Activated CD4-positive, alpha-beta T cell treated with anti-CD3 and anti-CD28 coated beads, Interleukin-2, Interleukin-4, amounts not matched to agents 100 ng/mL and 50 ng/mL, durations not matched to agents 16 hours and 8 hours (primary cell): ENCODE measurements at places on chromosomes 16 and 17.

GRCh38 chr16:70390774-70391173, 44.1 kb downstream of the DDX19A start:
- DNase-seq, result no peak

- no peak for DNase-seq
Measured at GRCh38 chr16:81645266-81645694, 133.8 kb upstream of the PLCG2 start.

DNA sequence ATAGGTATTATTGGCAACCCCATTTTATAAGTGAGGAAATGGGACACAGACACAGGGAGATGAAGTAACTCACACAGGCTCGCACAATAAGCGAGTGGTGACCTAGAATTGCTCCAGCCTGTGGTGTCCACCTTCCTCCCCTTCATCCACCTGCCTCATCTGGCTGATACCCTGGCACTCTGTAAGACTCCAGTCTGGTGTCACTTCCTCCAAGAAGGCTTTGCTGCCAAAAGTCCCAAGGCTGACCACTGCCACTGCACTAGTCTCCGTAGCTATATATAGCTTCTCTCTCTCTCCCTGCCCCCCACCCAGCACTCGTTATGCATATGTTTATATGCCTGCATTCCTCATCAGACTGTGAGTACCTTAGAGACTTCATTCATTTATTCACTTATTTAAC, 66.1 kb upstream of the SREBF1 start:
- no peak for DNase-seq

GRCh38 chr16:85055493-85056210, 28.1 kb downstream of the KIAA0513 start:
- DNase-seq, result peak; percentile 87

DNA sequence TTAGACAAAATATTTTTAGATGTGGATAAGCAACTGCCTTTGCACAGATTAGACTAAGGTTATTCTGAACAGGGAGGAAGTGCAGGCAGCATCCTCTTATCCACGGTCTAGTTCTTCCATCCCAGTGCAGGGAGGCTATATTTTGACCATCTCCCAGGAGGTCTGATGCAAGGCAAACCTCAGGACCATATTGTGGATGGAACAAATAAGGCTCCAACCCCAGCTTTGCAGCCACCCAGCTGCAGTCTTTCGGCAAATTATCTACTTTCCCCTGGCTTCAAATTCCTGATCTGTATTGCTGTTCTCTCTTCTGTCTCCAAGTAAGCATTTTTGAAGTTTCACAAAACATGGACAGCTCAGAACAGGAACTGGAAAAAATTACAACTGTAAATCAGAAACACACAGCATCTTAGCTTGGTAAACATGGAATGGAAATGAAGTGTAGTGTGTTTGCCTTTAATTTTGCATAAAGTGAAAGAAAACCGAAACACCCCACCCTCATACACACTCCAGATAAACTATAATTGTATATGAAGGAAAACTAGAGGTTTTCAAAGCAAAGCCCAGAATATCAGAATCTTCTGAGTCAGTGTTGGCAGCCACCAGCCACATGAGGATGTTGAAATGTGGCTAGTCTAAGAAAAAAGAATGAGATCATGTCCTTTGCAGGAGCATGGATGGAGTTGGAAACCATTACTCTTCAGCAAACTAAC, 33.5 kb upstream of the MON1B start:
- DNase-seq, result no peak

GRCh38 chr16:84084570-84085270, 32.0 kb downstream of the MBTPS1 start:
- peak; percentile 76 for DNase-seq

DNA sequence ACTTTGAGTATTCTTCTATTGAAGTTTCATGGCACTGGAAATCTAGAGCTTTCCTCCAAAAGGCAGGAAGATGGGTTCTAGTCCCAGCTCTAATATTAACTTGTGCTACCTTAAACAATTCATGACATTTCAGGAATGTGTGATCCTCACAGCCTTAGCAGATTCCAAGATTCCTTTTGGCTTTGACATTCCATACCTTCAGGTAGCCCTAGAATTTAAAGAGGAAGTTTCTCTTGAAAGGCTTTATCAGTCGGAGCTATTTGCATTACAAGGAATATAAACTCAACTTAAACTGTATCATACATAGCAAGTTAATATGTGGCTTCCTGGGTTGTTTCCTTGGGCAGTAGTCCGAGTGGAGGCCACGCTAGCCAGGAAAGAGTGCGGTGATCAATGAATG, 330.0 kb downstream of the SHISA9 start:
- no peak for DNase-seq

DNA sequence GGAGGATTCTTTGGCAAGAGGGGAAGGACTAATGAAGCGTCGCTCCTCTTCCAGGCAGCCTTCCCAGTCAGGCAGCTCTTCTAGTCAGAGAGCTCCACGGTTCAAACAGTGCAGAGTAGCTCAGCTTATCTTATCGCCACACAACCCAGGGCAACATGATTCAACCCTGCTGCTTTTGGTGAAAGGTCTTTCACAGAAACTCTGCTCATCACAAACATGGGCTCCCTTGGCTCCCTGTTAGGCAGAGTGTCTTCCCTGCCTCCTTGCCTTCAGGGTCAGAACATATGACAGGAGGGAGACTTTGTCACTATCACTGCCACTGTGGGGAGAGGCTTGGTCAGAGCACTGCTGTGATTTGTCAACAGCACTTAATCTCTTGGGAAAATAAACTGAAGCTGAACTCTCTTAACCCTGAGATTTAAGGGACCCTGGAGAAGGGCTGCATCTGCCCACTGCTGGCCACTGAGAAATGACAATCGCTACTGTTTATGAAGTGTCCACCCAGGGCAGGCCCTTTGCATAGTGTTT, 6.9 kb upstream of the SLC13A2 start:
- DNase-seq, result no peak

- DNase-seq, result no peak
Measured at GRCh38 chr17:44847586-44847985, at the start of gene HIGD1B. TSS of gene HIGD1B (plus strand) at chr17:44847883. CDS start at chr17:44848153, 270 bp downstream.

DNA sequence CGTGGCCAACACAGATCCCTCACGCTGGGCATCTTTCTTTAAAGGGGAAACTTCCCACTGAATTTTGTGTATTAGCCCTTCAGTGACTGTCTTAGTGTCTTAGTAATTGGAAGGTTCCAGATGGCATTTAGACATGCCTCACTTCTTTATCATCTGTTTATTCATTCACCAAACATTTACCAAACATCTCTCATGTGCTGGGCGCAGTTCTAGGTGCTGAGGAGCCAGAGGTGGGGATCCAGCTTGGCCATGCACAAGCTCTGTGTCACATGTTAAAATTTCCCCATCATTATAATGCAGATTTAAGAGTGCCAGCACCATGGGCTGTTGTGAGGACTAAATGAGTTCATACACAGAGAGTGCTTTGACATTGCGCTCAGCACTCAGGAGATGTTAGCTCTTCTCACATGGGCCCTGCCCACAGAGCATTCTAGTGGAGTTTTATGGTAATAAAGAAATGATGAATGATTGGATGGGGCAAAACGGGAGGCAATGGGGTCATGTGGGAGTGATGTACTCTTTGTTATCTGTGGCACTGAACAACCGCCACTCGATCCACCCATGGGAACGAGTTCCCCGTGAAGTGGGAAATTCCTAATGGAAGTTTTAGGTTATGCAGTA, 119.7 kb downstream of the SNX29 start:
- no peak for DNase-seq

- DNase-seq, result peak; percentile 86
Measured at GRCh38 chr17:42180922-42181850, at the start of gene KCNH4. TSS of gene KCNH4 (minus strand) at chr17:42181142. CDS start at chr17:42180945, 197 bp downstream.

- DNase-seq, result no peak
Measured at GRCh38 chr17:16377941-16378341, 3.0 kb upstream of the UBB start.

- DNase-seq, result peak; percentile 89
Measured at GRCh38 chr17:80252871-80253270, 7.8 kb upstream of the RNF213 start.

GRCh38 chr17:82866590-82867191, 26.9 kb upstream of the ZNF750 start:
- no peak for DNase-seq

- no peak for DNase-seq
Measured at GRCh38 chr16:50675686-50676610, 5.2 kb downstream of the SNX20 start.

DNA sequence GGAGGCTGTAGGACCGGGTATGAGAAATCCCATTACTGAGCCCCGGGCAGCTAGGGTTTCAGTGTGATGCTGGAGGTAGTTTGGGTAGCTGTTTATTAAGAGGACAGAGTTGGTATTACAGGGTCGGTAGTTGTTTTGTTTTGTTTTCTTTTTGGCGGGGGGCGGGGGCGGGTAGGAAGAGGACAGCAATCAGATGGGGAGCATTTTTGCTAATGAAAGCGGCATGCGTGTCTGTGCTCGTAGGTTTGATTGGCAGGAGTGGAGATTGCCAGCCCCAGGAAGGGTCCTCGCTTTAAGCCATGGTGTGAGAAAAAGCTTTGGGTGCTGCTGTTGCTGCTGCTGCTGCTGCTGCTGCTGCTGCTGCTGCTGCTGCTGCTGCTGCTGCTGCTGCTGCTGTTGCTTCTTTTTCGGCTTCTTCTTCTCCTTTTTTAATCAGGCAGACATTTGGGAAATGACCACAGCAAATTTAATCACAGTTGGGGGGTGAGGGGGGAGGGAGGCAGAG, 498.5 kb upstream of the ZFHX3 start:
- no peak for DNase-seq

DNA sequence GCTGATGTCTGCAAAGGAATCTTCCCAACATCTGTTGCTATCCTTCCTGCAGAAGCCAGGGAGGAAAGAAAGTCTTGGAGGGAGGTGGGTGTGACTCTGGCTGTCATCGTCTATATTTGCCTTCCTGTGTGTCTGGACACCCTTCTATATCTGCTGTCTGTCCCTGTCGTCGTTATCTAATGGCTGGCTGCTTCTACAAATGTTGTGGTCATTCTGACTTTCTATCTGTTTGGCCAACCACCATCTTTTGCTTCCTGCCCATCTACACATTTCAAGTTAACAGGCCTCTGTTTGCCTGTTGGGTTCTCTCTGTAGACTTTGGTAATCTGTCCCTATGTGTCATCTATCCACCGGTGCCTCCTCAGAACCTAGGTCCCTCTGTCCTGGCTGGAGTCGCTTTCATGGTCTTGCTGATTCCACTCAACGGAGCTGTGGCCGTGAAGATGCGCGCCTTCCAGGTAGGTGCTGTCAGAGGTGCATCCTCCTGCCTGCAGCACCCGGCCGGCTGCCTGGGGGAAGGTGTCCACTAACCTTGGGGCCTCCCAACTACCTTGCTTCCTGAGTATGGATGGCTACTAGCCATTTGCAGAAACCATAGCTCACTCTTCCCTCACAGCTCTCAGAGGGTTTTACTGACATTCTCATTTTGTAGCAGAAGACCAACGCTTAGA, 30.2 kb downstream of the ABCC3 start:
- no peak for DNase-seq

- no peak for DNase-seq
Measured at GRCh38 chr16:67268136-67268579, 11.2 kb upstream of the PLEKHG4 start.

GRCh38 chr17:80614332-80615047, 69.9 kb downstream of the RPTOR start:
- no peak for DNase-seq

DNA sequence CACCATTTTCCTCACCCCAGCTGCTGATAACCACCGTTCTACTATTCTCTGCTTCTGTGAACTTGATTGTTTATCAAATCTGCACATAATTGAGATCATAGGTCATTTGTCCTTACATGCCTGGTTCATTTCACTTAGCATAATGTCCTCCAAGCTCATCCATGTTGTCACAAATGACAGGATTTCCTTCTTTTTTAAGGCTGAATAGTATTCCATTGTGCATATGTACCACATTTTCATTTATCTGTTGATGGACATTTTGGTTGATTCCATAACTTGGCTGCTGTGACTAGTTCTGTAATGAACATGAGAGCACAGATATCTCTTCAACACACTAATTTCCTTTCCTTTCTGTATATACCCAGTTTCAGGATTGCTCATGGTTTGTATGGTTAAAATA, 225.3 kb upstream of the TBX2 start:
- DNase-seq, result no peak

GRCh38 chr17:38421171-38421841, 7.0 kb upstream of the ARHGAP23 start:
- no peak for DNase-seq

- DNase-seq, result no peak
Measured at GRCh38 chr16:80309178-80309577, 231.6 kb upstream of the DYNLRB2 start.

GRCh38 chr17:66343531-66344078, 41.2 kb downstream of the PRKCA start:
- DNase-seq, result no peak

DNA sequence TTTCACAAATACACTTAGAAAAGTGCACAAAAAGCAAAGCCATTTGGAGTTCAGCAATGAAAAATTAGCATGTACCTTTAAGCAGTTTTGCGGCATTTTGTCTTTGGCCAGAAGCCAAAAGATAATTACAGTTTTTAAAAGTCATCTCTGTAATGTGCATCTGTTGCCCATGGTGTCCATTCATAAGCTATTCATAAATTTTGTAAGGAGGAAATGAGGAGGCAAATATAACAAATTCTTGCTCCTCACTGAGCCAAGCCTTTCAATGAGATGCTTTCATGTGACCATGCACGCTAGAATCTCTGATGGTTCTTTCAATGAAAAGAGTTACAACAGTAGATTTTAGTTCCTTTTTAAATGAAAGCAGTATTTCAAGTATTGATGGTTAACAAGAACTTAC, 247.1 kb upstream of the MON1B start:
- DNase-seq, result no peak

DNA sequence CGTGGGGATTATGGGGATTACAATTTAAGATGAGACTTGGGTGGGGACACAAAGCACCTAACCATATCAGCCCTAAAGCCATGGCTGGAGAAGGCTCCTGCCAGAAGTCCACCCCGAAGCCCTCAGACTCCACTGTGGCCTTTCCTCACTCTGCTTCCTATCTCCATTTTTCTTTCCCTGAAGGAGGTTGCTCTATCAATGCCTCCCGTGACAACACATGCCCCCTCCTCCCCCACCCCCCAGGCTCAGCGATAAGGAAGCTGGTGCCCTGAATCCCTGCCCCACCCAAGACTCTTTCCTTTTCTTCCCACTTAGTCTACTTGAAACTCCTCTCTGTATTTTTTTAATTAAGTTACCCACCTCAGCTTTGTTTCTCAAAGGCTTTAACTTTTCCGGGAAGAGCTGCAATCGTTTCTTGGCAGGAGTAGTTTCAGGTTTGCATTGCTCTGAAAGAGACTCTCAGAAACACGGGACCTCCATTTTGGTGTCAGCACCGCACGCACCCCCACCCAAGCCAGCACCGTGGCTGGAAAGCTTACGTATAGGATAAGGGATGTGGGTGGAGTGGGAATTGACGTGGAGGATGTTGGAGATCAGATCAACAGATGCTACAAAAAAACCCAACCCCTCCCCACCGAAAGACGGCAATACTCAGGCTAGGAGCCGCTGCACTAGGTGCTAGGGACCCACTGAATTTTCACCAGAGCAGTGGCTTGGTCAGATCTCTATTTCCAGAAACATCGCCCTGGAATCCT, 15.2 kb upstream of the CA4 start:
- peak; percentile 19 for DNase-seq

DNA sequence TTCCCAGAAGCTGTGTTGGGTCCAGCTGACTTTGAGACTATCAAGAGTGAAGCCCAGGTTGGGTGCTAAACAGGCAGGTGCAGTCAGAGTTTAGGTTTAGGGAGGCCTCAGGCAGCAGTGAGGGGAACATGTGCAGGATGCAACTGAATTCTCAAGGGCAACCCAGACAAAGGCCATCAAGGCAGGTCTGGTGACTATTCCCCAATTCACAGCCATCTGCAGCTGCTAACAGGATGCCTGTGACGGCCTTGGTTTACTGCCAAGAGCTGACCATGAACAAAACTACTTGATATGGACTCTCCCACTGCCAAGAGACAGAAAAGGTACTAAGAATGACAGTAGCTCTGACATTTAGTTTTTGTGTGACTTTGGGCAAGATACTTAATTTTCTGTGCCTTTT, 45.2 kb upstream of the BCAR1 start:
- no peak for DNase-seq
